ENCODE measurements at places on chromosomes 16 and 17.

GRCh38 chr16:28935346-28935745 is 3.6 kb downstream of the CD19 start:
- DNase-seq, result no peak

DNA sequence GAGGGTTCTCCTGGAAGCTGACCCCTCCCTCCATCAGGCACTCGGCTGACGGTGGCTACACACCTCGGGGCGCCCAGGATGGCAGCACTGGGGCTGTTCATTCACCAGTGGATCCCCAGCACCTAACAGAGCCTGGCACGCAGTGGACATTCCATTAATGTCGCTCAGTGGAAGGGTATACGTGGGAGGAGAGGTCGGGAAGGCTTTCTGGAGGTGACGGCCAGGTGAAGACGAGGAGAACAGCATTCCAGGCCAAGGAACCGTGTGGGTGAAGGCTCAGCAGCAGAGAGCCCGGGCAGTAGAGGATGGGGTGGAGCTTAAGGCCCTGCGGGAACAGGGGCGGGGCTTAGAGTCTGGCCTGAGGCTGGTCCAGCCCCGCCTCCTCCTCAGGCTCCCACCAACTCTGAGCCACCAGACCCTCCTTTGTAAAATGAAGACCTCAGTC is 2.5 kb upstream of the HS3ST6 start:
- peak; percentile 54 for DNase-seq

- DNase-seq, result no peak
Observed at GRCh38 chr17:73064084-73064938, 28.2 kb downstream of the SLC39A11 start.

- no peak for DNase-seq
Observed at GRCh38 chr16:23290189-23291062, 11.7 kb upstream of the SCNN1B start.

DNA sequence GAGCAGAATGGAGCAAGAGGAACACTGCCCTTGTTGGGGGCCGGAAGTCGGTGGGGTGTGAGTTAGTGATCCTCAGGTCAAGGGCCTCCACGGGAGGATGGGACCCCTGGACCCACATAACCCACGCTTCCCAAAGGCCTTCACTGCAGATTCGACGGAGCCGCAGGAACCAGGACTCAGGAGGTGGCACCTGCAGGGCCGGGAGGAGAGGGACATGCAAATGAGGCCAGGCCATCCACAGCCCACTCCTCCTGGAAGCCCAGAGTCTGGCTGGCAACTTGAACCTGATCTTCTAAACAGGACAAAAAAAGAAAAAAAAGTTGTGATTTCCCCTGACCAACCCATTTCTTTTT is 299.9 kb downstream of the SOX9 start:
- DNase-seq, result no peak

- DNase-seq, result no peak
Observed at GRCh38 chr17:40323391-40324381, 14.7 kb downstream of the RARA start.

- DNase-seq, result no peak
Observed at GRCh38 chr17:81987161-81987770, 9.8 kb downstream of the ASPSCR1 start.

DNA sequence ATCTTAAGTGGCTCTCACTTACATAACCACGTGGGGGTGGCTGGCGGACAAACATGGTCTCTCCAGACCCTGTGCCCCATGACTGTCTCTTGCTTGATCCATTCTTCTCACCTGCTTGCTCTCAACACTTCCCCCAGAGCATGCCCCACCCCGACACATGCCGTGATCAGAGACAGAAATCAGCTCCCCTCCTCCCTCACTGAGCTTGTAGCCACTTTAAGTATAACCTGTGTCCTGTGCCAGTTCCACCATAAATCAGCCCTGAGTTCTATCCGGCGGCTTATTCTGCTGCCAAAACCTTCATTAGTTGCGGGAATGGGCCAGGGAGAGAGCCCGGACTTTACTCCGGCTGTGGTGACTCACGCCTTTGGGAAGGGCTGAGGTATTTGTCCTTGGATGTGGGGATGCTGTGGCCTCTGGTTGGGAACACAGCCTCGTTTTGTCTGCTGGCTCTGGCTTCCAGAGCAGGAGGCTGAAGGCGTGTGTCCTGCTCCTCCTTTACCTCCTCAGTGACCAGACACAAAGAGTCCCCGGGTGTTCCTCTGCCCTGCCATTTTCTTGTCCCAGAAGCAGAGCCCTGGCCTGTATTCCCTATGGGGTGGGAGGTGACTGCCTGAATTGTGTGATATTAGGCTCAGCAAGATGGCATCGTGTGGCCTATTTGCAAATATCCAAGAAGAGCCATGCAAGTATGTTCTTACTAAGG is 21.1 kb downstream of the ANKRD40 start:
- DNase-seq, result peak; percentile 89

- peak; percentile 67 for DNase-seq
Observed at GRCh38 chr17:76239538-76240274, 587 bp downstream of the RNF157 start.

DNA sequence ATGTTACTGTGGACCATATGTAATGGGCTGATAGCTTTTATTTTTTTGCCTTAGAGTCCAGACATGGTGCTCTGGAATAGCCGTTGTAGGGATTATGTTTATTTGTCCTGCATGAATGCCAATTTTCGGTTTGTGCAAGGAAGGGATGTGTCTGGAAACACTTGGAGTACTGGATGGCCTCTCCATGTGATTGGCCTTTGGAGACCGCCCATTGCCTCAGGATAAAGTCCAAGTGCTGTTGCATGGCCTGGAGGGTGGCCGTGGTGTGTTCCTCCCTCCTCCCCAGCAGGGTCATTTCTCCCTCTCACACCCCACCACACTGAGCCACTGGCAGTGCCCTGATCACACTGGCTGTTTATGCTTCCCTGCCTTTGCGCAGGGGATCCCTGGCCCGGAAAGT is 93.9 kb downstream of the MSI2 start:
- DNase-seq, result no peak

DNA sequence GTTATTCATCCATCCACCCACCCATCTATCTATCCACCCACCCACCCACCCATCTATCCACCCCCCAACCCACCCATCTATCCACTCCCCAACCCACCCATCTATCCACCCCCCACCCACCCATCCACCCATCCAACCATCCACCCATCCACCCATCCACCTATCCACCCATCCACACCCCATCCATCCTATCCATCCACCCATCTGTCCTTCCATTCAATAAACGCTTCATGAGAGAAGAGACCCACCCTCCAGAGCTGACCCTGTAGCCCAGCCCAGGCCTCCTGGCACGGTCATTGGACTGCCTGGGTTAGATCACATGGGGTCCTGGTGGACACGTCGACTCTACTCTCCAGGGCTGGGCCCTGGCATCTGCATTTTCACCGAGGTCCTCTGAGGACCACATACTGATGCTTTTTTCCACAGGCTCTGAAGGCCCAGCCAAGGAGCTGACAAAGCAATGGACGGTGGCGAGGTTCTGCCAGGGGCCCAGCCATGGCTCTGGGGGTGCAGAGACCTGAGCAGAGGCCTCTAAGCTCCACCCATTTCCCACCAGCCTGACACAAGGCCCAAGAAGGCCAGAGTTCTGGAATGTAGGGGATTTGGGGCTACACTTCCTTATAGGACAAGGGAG is 41.3 kb upstream of the SLC38A10 start:
- DNase-seq, result no peak

DNA sequence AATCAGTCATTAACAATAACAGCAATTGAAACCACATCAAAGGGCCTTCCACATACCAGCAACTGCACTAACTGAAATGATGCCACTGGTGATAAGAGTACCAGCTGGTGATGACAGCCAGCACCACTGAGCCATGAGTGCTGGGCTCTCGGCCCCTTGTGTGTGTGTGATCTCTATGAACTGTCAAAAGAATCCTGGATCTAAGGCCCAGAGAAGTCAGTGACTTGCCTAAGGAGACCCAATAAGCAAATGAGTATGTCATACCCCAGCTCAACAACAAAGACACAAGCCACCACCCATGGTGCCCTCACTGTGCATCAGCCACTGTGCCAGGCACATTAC is 220.9 kb downstream of the ZNF423 start:
- DNase-seq, result no peak

DNA sequence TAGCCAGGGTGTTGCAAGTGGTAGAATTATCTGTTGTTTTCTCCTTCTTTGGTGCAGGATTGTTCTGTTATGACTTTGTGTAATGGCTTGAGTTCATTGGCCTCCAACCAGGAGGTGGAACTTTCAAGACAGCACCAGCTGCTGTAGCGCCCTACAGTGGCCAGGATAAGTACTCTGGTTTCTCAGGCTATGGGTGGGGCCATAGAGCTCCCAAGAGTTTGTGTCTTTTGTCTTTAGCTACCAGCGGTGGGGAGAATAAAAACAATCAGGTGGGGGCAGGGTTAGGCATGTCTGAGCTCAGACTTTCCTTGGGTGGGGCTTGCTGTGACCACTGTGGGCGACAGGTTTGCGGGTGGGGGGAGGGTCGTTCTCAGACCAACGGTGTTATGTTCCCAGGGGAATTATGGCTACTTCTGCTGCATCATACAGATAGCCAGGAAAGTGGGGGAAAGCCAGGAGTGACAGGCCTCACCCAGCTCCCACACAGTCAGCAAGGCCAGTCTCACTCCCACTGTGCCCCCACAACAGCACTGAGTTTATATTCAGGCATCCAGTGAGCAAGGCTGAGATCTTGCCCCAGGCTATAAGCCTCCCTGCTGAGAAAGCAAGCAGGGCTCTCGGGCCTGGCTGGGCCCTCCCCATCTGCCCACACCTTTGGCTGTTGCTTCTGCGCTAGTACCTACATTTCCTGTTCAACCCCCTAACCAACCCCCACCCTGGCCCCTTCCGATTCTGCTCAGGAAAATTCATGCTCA is 15.4 kb downstream of the ABCA10 start:
- peak; percentile 15 for DNase-seq

DNA sequence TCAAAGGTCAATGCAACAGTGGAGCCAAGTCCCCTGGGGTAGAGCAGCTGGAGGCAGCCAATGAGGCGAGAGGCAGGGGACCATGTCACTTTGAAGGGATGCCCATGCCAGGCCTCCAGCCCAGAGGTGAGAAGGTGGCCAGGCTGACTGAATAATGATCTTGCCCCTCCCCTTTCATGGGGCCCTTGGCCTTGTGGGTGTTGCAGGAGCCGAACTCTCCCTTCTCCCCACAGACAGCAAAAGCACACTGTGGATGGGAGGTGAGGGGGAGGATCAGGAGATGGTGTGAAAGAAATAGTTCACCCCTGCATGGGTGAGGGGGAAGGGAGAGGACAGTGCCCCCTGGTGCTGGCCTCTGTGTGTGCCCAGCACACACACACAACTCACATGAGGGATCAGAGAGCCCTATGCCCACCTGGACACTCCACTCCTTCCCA is 15.8 kb upstream of the TBX21 start:
- DNase-seq, result peak; percentile 54

GRCh38 chr17:2043785-2044184 is 2.0 kb downstream of the OVCA2 start:
- DNase-seq, result no peak

DNA sequence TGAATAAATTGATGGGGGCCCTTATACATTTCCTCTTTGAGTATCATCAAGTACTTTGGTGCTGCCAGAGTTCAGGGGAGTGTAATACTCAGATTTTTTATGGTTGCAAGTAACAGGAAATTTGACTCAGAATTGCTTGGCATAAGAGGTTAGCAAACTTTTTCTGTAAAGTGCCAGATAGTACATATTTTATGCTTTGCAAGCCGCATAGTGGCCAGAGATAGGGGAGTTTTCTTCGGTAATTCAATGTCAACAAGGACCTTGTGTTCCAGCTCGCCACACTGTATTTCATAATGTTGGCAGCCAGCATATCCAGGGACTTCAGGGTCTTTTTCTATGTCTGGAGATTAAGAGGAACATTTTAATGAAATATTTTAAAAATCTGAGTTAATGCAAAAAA is 51.0 kb upstream of the MARCHF10 start:
- no peak for DNase-seq

DNA sequence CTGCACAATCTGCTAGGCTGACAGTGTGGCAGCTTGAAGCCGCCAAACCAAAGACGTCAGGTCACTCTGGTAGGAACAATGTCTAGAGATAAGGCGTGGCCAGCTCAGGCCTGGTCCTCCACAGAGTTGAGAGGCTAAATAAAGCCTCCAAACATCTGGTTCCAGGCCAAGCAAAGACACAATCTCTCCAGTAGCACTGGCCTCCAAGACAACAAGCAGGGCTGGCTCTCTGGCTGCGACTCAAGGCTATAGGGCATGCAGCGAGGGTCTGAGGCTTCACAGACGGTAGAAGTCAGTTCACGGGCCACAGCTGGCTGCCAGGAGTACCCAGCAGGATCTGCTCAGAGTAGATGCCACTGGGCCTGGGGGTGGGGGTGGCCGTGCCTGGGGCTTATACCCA is 75.6 kb downstream of the ABR start:
- no peak for DNase-seq

DNA sequence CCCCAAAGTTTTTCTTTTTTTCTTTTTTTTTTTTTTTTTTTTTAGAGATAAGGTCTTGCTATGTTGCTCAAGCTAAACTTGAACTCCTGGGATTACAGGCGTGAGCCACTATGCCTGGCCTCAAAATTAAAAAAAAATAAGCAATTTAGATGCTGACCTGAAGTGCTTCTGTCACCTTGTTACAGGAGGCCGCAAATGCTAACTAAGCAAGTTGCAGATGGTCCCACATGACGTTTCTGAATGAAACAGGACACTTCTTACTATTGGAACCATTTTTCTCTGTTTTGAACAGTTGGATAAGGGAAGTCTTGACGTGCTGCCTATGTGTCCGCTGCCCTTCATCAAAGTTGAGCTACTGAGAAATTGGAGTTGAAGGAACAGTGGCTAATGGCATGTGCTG is 8.8 kb downstream of the ANKRD40CL start:
- DNase-seq, result peak; percentile 49

DNA sequence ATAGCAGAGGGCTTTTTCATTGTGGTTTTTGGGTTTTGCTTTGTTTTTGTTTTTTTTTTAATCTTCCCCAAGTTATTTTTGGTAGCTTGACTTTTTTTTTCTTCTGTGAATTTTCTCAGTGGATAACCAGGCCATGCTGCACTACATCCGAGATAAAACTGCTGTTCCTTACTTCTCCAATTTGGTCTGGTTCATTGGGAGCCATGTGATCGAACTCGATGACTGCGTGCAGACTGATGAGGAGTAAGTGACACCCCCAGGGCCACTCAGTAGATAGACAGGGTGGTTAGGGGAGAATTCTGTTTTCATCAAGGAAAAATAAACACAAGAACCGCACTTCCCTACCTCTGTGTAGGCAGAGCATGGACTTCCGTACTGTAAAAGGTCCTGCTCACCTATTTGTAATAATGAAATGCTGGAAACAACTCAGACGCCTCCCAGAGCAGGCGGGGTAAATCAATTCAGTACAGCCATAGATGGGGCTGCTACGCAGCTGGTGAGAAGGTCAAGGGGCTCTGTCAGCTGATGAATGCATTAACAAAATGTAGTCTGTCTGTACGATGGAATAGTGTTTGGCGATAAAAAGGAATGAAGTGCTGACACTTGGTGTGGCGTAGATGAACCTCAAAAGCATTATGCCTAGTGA is 28.6 kb downstream of the CLEC16A start:
- no peak for DNase-seq

Measured in DMS53 (cell line).